ENCODE measurements at places on chromosomes 7 and 10. TPM values are rescaled to one million over a fixed set of nuclear protein-coding genes. Genes with fewer than 3 reads are reported as not detected.

DNA sequence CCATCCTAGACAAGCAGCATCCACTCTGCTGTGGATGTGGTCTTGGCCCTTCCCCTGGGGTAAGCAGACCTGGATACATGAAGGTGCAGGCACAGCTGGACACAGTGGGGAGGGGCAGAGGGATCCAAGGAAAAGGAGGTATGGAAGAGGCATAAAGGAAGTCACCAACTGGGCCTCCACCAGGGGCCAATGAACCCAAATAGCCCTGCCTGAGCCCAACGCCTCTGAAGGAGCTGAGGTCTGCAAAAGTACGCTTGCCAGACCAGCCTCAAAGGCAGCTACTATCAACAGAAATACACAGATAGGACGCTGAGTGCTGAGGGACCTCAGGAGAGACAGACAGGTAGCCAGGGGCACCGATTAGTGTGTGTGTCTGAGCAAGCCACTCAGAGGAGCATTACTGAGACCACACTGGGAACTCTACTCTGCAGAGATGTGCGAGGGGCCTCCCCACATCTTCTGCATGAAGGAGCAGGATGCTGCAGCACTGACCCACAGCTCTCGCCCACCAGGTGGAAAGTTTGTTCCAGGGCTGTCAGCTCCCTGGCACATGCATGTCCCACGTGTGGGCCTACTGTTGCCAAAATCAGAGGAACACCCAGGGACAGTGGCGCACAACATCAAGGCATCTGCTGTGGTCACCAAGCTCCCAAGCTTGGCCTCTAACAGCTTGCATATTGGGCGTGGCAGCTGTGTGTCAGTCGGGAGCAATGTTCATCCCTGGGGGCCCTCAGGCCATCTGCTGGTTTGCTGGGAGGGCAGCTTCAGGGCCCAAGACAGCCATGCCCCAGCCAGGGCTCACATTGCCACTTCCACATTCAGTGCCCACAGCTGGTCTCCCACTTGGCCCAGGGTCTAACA, 40.0 kb downstream of the MKI67 start:
- H3K4me3 ChIP-seq: no peak overlapping the region
- DNase-seq: no peak
- H3K36me3 ChIP-seq: no peaks in the 10 kb centered on the region
- H3K27ac ChIP-seq: no peak overlapping the region

Gene GDF2
- total RNA-seq: not detected

Gene CDHR1
- 0.27 TPM for total RNA-seq

DNA sequence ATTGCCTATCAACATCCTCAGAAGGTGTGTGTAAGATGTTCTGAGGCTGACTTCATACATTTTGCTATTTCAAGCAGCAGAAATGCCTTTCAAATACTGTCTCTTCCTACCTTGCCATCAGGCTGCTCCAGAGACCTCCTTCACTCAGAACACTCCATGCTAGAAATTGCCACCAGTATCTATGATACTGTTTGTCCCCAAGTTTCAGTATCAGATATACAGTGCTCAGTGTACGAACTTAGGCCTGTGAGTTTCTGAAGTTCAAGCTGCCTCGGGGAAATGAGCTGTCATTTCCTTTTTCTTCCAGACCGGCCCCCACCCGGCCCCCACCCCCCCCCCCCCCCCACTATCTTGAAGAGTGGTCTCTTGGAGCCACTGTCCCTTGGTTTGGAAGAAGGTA, 373.4 kb upstream of the CHRM2 start:
- H3K27ac ChIP-seq: no peak overlapping the region
- H3K4me1 ChIP-seq: no peaks in the 10 kb centered on the region
- no peaks in the 10 kb centered on the region for H3K36me3 ChIP-seq
- H3K27me3 ChIP-seq: no peaks in the 10 kb centered on the region
- no peak for DNase-seq
- H3K4me3 ChIP-seq: no peak overlapping the region

DNA sequence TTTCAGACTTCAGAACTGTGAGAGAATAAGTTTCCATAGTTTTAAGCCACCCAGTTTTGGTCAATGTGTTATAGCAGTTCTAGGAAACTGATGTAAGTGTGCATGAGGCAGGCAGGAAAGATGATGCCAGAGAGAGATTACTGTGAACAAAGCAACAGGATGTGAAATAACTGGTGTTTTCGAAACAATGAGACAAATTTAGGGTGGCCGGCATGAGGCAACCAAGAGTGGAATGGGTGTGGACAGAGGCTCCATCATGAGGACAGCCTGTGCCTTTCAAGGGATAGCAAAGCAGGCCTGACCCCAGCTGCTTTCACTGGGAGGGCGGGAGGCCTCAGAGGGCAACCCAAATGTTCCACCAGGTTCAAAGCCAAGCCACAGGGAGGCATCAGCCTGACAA, 67.3 kb upstream of the UCN3 start:
- H3K27me3 ChIP-seq: no peaks in the 10 kb centered on the region
- no peaks in the 10 kb centered on the region for H3K36me3 ChIP-seq
- H3K4me1 ChIP-seq: no peaks in the 10 kb centered on the region
- peak; percentile 6 for DNase-seq
- H3K4me3 ChIP-seq: no peak overlapping the region

Gene TEX36
- not detected for total RNA-seq

- H3K36me3 ChIP-seq: peaks cover 34% of the 10 kb centered on the region
- H3K27me3 ChIP-seq: no peaks in the 10 kb centered on the region
- H3K4me1 ChIP-seq: peaks cover 17% of the 10 kb centered on the region
These were observed 41.4 kb downstream of the EBF3 start for GRCh38 chr10:129922598-129923123.

DNA sequence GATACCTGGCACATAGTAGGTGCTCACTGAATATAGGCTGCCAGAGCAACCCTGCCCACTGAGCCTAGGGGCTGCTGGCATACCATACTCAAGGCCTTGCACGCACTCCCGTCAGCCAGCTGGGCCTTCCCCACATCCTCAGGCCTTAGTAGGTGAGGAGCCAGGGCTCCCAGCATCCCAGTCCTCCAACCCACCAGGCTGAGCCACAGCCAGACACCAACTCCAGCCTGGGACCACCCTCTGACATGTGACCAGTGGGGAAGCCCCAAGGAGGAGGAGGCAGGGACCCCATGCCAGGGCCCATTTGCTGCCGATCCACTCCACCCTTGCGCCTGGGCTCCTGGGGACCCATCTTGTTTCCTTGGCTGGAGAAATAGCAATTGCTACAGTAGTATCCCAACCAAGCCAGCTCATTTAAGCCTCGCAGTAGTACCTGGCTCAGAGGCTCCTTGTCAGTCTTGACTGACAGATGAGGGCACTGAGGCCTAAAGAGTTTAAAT, 11.4 kb downstream of the SLIT1 start:
- H3K4me3 ChIP-seq: no peak overlapping the region
- peaks cover 5% of the 10 kb centered on the region for H3K4me1 ChIP-seq
- H3K36me3 ChIP-seq: no peaks in the 10 kb centered on the region
- no peak overlapping the region for H3K27ac ChIP-seq
- H3K27me3 ChIP-seq: peaks cover 17% of the 10 kb centered on the region

DNA sequence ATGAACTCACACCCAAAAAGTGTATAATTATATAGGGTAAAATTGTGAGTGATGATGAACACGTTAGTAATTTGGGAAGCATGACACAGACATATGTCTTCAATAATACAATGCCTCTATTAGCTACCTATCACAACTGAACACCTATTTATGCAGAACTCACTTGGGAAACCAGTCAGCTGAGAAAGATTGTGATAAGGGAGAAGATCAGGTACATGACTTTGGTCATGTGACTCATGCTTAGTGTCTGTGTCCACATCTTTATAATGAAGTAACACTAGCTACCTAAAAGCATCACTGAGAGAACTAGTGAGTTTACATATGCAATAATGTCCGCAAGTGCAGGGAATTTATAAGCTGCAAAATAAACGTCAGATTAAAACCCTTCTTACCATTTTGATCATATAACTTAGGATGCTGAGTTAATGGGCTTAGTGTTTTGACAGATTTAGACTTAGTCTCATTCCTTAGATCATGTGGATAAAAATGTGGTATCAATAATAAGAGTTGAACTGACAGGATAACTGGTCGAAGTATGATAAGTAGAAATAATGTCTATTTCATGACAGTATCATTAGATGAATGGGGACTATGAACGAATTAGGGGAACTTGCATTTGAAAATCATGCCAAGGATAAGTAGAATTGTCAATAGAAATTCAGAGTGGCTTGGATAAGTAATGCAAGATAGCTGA, 11.6 kb downstream of the VWDE start:
- no peak for DNase-seq
- no peaks in the 10 kb centered on the region for H3K36me3 ChIP-seq
- H3K4me1 ChIP-seq: no peaks in the 10 kb centered on the region

GRCh38 chr10:125048094-125048864, 106.4 kb downstream of the ZRANB1 start:
- H3K4me1 ChIP-seq: peaks cover 48% of the 10 kb centered on the region
- peaks cover 6% of the 10 kb centered on the region for H3K36me3 ChIP-seq
- no peak overlapping the region for H3K4me3 ChIP-seq
- H3K27me3 ChIP-seq: no peaks in the 10 kb centered on the region
- DNase-seq: peak; percentile 91

Gene INHBA
- total RNA-seq: 9.0 TPM

- H3K27me3 ChIP-seq: no peaks in the 10 kb centered on the region
- no peaks in the 10 kb centered on the region for H3K36me3 ChIP-seq
- H3K4me1 ChIP-seq: peaks cover 36% of the 10 kb centered on the region
- H3K4me3 ChIP-seq: no peak overlapping the region
These were observed 45.6 kb downstream of the MINDY4 start for GRCh38 chr7:30816645-30817370.
